SJCRH30 (cell line): ENCODE measurements at places on chromosomes 7 and 10. TPM values are rescaled to one million over a fixed set of nuclear protein-coding genes. Genes with fewer than 3 reads are reported as not detected.
A peak's percentile ranks its signal among the peaks of the same experiment; 100 is the strongest.

- peak; percentile 89 for DNase-seq
Measured at GRCh38 chr7:36967387-36967786, 243.1 kb upstream of the AOAH start.

The SLC37A3 gene
- 19.5 and 26.1 TPM in 2 replicates for total RNA-seq

The TCERG1L gene
- not detected in 2 replicates for total RNA-seq

The SEMA4G gene
- total RNA-seq, result 2.5 and 3.0 TPM in 2 replicates

DNA sequence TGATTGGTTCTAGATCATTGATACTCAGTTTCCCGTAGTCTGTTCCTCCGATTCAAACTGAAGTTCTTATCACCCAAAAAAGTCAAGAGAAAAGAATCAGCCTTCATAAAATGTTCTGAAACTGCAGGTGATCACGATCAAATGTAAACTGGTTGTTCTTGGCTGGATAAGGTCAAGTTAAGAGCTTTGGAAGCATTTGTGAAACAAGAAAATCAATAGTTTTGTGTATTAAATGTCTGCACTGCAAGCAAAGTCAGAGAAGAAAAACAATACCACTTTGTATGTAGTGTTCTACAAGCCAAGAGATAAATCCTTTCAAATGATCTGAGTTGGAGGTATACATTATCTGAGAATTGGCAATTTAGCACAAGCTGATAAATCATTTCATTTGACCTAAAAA lies 710.3 kb downstream of the SORCS1 start:
- no peak for DNase-seq

GRCh38 chr7:1028775-1029636 lies 15.3 kb upstream of the GPR146 start:
- peak; percentile 75 for DNase-seq

DNA sequence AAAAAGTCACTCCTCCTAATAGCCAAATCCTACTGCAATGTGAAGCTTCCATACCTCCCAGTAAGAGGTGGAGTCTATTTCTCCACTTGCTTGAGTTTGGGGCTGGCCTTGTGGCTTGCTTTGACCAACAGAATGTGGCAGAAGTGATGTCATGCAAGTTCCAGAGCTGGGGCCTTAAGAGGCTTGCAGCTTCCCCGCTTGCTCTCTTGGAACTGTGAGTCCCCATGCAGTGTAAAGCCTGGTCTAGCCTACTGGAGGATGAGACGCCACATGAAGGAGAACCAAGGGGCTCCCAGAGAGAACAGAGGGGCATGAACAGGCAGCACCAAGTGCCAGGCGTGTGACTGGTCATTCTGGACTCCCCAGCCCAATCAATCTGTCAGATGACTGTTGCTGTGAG lies 58.6 kb upstream of the OPALIN start:
- peak; percentile 94 for DNase-seq

DNA sequence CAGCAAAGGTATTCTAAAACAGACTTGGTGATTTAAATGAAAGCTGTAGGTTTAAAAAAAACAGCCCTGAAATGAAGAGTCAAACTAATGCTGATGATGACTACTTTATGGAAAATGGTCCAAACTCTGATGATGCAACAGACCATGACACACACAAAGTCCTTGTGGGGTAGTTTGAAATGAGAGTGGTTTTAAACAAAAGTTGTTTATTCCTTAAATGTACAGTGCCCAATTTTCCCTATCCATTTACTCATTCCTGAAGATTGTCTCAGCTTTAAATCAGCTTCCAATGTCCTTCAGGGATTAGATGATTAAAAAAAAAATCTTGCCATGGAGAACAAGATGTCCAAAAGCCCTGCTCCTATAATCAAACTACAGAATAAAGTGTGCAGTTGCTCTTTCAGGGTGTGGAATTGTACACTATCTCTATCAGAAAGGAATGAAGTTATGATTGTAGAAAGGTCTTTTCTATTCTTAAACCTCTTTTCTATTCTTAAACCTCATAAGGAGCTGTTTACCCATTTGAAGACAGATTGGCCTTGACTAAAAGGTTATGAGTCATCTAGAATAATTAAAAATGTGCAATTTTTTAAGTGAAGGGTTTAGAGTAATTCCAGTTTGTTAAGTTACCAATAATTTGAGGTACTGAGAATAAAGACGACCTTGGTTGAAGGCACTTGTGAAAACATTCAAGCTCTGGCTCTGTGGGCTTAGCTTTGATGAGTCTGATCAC lies 70.2 kb upstream of the ITGA8 start:
- no peak for DNase-seq
